Astrocyte (in vitro differentiated cells and primary cell): ENCODE measurements at places on chromosomes 5 and 9. TPM values are rescaled to one million over a fixed set of nuclear protein-coding genes. Genes with fewer than 3 reads are reported as not detected.

DNA sequence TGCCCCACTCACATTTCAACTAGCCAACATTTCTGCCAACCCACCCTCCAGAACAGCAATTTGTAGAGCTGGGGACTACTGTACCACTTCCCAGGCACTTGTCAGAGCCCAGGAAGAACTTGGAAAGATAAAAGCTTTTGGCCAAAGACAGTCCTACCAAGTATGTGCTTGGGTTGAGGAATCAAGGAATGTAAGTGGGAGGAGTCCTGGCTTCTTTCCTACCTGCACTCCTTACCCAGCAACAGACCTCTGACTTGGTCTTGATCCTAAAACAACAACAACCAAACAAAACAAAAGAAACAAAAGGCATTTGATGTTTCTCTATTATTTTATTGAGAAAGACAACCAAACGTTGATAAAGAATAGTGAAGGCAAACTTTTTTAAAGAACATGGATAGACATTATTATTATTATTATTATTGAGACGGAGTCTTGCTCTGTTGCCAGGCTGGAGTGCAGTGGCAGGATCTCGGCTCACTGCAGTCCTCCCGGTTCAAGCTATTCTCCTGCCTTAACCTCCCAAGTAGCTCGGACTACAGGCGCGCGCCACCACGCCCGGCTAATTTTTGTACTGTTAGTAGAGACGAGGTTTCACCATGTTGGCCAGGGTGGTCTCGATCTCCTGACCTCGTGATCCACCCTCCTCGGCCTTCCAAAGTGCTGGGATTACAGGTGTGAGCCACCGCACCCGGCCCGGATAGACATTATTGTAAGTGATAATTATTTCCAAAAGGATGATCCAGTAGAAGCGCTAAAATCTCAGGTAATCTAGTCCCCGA is 33.5 kb downstream of the ANXA2R start:
- DNase-seq = peak; percentile 53

DNA sequence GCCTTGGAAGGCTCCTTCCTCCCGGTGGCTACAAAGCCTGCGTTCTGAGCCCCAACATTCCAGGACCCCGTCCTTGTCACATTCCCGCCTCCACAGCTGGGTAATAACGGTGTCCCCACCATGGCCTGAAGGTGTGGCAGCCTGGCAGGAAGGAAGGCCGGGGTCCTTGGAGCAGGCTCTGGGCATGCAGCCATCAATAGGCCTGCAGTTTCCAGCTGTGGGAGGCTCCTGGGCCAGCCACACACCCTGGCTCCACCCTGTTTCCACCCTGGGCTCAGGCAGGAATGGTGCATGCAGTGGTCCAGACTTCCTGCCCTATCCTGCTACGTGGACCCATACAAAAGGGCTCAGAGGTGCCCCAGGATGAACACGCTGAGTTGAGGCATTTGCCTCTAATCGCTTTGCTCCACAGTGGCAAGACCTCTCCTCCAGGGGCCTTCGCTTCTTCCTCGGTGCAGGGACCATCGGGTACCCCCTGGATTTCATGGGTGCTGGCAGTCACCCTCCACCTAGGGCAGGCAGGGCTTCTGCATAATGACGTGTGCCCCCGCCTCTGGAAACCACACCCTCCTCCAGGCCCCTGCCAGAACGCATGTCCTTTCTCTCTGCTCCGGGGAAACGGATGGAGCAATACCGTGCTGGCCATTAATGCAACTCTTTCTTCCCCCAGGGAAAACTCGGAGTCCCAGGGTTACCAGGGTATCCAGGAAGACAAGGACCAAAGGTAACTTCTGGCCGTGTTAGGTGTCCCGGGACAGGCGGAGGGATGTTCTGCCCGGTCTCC is 95.1 kb upstream of the FCN2 start:
- DNase-seq = peak; percentile 27

- no peak for DNase-seq
Observed at GRCh38 chr5:13934125-13934524, 10.4 kb downstream of the DNAH5 start.

DNA sequence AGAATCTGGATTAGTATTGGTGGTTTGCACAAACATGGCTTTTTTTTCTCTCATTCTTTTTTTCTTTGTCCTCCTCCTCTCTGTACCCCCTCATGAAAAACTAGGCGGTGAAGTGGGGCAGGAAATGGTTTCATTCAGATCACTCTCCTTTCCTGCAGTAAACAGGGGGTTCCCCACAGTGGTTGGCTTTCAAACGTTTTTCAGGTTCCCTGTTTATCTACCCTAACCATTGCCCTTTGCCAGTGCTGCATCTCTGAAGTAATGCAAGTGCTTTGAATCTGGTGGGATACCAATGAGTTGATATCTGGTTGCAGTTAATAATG is 29.8 kb downstream of the NR4A3 start:
- DNase-seq = no peak

GRCh38 chr5:173331956-173332479 is 3.8 kb upstream of the STC2 start:
- peak; percentile 70 for DNase-seq

GRCh38 chr9:128249908-128250838 is 25.6 kb downstream of the GOLGA2 start:
- DNase-seq = peak; percentile 16

DNA sequence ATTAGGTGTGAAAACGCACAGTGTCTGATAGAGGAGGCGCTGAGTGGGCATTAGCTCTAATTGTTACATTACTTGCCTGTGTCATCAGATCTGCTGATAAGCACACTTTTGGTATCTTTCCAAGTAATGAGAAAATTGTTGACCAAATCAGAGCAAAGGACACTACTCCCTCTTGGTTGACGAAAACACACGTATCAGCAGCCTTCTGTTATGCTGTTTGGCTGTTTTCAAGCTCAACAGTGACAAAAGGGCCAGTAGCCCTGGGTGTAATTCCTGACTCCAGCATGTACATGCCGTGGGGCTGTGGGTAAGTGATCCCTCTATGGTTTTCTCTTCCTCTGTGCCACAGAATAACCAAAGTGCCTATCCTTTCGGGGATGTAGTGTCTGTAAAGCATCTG is 151.4 kb downstream of the AUH start:
- DNase-seq = no peak

The IL4 gene
- not detected in 2 replicates for total RNA-seq

The SV2C gene
- total RNA-seq = 0.05 TPM in 2 replicates

DNA sequence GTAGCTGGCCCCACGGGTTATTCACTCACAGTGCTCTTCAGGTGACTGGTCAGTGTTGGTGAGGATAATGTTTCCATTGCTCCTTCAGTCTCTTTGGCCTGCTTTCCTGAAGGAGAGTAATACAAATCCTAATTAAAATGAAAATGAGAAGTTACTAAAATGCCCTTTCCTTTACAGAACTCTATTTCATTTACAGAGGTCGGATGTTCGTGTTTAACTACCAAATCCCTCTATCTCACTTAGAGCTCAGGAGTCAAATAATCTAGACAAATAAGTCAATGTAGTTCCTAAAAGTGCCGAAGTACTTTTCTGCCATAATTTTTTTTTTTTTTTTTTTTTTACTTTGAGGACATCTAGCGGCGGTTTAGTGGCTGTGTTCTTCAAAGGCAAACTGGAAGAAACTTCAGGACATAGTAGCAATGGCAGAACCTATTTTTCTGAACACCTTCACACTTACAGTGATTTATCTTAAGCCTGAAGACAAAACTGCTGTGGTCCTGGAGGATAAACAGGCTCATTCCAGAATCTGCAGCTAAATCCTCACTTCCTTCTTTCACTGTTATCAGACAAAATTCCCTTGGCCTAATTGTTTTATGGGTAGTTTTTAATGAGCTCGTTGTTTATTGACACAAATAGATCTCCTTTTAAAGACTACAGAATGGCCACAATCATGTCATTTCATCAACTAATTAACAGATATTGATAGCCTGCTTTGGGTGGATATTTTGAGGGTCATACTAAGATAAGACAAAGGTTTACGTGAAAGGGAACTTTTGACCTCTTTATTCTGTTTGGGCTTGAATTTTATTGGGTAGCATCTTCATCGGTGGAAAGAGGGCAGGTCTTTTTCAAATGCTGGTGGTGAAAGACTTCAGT is 207.6 kb upstream of the DMRTA1 start:
- DNase-seq = peak; percentile 56
